Progenitor cell of endocrine pancreas (in vitro differentiated cells): ENCODE measurements at places on chromosomes 16 and 17. TPM values are rescaled to one million over a fixed set of nuclear protein-coding genes. Genes with fewer than 3 reads are reported as not detected.

CFAP97D1 gene
- 0.07 TPM in 1 of 2 replicates, not detected in the other for total RNA-seq

TMEM204 gene
- not detected in 2 replicates for total RNA-seq

MRPL58 gene
- total RNA-seq: 26.5 and 26.8 TPM in 2 replicates

SLC25A39 gene
- 129 and 139 TPM in 2 replicates for total RNA-seq

FOXN1 gene
- 0.07 TPM in 1 of 2 replicates, not detected in the other for total RNA-seq

KRT28 gene
- total RNA-seq: not detected in 2 replicates

G6PC1 gene
- total RNA-seq: not detected in 2 replicates

ZFPM1 gene
- total RNA-seq: 88.5 and 90.6 TPM in 2 replicates
